Cerebellar nuclear complex (tissue), 1 donor: ENCODE measurements at places on chromosomes 16 and 17.

DNA sequence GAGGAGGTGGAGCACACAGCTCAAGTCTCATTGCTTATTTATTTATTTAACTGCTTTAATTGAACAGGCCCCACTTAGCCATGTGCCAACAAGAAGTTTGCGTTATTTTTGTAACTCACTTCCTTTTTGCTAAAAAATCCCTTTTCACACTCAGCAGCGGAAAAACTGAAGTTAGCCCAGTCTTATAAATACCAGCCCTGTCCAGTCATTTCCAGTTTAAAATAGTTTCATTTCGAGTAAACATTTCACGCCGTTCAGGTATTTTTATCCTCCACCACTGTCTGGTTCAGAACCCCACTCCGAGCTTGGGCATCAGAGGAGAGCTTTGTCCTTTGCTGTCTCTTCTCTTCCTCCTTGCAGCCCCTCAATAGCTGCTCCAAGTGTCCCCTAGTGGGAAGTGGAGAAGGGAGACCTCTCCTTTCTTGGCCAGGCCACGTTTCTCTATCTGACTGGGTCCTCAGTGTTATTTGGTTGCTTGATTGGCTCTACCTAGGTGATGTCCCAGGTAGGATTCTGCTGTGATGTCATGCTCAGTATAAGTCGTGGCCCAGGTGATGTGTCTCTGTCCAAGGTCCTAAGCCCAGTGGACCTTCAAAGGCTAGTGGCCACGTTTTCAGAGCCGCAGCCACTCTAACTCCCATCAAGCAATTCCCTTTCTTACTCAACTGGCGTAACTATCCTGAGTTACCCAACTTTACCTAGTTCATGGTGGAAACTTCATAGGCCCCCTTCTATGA, 53.0 kb upstream of the GAS7 start:
- DNase-seq, result no peak

GRCh38 chr16:87757841-87758426, 7.9 kb downstream of the KLHDC4 start:
- no peak for DNase-seq

DNA sequence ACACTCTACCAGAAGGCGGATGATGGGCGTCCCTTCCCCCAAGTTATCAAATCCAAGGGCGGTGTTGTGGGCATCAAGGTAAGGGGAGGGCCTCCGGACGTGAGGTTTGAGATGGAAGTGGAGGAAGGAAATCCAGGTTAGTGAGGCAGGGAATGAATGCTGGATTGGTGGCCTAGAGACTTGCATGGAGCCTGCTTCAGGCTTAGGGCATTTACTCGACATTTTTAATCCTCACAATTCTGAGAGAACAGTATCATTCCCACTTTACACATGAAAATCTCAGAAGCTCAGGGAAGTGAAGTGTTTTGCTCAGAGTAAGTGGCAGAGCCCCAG, 2.0 kb downstream of the ALDOA start:
- DNase-seq, result no peak

GRCh38 chr17:17812211-17813054, 24.4 kb downstream of the SREBF1 start:
- no peak for DNase-seq

DNA sequence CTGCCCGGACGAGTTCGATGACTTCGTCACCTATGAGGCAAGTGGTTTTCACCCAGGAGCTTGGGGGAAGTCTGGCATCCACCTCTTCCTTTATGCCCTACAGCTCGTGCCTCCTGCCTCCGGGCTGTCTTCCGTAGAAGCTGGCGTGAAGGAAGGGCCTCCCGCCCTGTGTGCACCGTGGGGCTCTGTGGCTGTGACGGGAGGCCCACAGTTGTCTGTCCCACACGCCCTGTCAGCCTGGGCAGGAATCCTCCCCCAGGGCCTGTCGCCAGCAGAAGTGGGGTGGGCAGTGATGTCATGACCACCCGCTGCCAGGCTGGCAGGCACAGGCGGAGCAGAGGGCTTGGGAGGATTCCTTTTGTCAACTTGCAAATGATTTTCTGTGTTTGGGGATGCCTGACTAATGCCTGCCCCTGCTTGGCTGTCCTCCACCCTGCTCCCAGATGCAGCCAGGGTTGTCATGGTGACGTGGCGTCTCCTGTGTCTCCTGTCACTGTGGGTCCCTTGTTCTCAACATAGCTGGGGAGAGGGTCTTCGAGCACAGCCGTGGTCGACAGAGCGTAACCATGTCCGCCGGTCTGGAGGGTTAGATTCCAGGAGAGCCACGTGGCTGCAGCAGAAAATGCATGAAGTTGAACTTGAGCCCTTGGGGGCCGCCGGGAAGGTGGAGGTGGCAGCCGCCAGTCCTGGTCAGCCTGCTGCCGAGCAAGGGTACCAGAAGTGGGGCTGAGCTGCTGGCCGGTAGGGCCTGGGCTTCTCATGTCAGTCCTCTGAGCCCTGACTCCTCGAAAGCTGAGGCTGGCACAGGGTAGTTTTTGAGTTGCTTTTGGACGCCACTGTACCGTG, 46.1 kb downstream of the RAB11FIP3 start:
- DNase-seq, result no peak
